T-helper 22 cell (primary cell): ENCODE measurements at places on chromosomes 11 and 22.

- no peak for DNase-seq
Measured at GRCh38 chr22:44882226-44882905, 127.4 kb downstream of the PHF21B start.

DNA sequence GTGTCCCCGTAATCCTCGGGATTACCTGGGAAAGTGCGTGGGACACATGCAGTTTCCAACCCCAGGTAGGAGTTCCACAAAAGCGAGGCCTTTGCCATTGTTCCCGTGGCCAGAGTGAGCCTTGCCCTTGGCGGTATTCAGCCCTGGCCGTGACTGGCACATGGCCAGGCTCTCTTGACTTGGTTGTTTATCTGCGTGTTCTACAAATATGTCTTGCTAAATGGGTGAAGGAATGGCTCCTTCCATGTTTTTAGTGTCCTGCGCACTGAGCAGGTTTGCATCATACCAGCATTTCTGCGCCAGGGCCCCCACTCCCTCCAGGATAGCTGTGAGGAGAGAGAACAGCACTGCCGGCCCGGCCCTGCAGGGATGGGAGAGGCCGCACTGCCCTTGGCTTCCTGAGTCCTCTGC is 20.0 kb downstream of the POLR3H start:
- no peak for DNase-seq

- no peak for DNase-seq
Measured at GRCh38 chr11:68977781-68978625, 2.8 kb downstream of the MRGPRD start.

GRCh38 chr11:116071241-116071640 is 567.0 kb upstream of the CADM1 start:
- DNase-seq, result no peak
